Neural crest cell (in vitro differentiated cells): ENCODE measurements at places on chromosomes 6 and 20. TPM values are rescaled to one million over a fixed set of nuclear protein-coding genes. Genes with fewer than 3 reads are reported as not detected.

The FAM217A gene
- not detected in 2 replicates for total RNA-seq

- no peak overlapping the region for H3K27ac ChIP-seq
- DNase-seq: no peak
- H3K4me1 ChIP-seq: peaks cover 7% of the 10 kb centered on the region
- peaks cover 94% of the 10 kb centered on the region for H3K27me3 ChIP-seq
Measured at GRCh38 chr6:28757429-28758045, 166.2 kb downstream of the TRIM27 start.

- H3K27me3 ChIP-seq: no peaks in the 10 kb centered on the region
- no peak overlapping the region for H3K27ac ChIP-seq
- no peak overlapping the region for H3K4me3 ChIP-seq
- H3K4me1 ChIP-seq: peaks cover 5% of the 10 kb centered on the region
- no peak for DNase-seq
- no peaks in the 10 kb centered on the region for H3K36me3 ChIP-seq
Measured at GRCh38 chr6:103236923-103237322, 1622.8 kb downstream of the HACE1 start.

The CLPSL2 gene
- not detected in 2 replicates for total RNA-seq

The SLX4IP gene
- total RNA-seq: 8.5 and 8.8 TPM in 2 replicates

GRCh38 chr20:6530779-6531315 is 236.6 kb upstream of the BMP2 start:
- DNase-seq: no peak
- H3K36me3 ChIP-seq: no peaks in the 10 kb centered on the region
- H3K4me3 ChIP-seq: no peak overlapping the region
- no peak overlapping the region for H3K27ac ChIP-seq
- no peaks in the 10 kb centered on the region for H3K27me3 ChIP-seq
- H3K4me1 ChIP-seq: peaks cover 6% of the 10 kb centered on the region

DNA sequence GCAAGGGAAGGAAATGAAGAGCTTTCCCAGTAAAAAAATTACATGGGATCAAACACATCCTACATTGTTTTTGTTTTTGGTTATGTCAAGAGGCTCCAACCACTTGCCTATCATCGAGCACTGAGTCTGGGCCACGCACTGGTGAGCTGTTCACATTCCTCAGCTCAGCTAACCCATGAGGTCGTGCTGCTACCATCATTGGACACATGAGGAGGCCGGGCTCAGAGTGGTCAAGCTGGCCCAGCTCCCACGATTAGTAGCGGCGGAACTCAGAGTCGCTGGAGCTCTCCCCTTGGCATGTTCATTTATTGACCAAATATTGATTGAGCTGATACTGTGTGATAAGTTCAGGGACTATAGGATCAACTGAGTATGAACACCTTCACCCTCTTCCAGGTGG is 164.9 kb downstream of the CDH26 start:
- H3K27me3 ChIP-seq: peaks cover 8% of the 10 kb centered on the region
- H3K4me1 ChIP-seq: peaks cover 8% of the 10 kb centered on the region
- DNase-seq: no peak

DNA sequence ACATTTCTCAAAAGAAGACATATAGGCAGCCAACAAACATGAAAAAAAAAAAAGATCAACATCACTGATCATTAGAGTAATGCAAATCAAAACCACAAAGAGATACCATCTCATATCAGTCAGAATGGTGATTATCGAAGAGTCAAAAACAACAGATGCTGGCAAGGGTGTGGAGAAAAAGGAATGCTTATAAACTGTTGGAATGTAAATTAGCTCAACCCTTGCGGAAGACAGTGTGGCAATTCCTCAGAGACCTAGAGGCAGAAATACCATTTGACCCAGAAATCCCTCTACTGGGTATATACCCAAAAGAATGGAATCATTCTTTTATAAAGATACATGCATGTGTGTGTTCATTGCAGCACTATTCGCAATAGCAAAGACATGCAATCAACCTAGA is 303.8 kb upstream of the THEMIS start:
- no peak for DNase-seq
- no peak overlapping the region for H3K4me3 ChIP-seq
- no peak overlapping the region for H3K27ac ChIP-seq
